ENCODE measurements at places on chromosomes 6 and 20.

- peak; percentile 71 for DNase-seq
These were observed 64.9 kb upstream of the DDR1 start for GRCh38 chr6:30819297-30819917.

- no peak for DNase-seq
These were observed 171.3 kb downstream of the TMEM242 start for GRCh38 chr6:157151989-157152388.

- no peak for DNase-seq
These were observed 279.1 kb downstream of the PRL start for GRCh38 chr6:22017766-22018165.

DNA sequence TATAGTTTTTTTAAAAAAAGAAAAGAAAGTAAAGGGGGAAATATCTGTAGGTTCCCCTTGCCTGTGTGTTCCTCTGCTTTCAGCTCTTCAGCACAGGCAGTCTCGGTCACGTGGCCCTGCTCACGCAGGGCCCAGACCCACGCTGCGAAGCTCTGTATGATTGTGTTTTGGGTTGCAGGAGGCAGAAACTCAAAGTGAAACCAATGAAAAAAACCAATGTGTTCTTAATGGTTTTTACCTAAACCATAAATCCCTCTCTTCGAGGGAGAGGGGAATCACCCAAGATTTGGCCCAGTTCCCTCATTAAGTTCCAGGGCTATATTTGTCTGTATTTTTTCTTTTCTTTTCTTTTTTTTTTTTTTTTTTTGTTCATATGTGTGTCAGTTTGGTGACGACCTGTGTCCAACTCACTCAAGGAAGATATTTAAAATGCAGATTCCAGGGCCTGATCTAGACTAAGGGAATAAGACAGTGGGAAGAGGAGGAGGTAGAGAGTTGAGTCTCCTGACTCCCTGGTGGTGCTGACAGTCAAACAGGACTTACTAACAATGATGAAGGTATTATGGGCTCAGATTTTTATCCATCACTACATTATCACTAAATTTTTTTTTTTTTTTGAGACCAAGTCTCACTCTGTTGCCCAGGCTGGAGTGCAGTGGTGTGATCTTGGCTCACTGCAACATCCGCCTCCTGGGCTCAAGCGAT lies 33.8 kb upstream of the RREB1 start:
- DNase-seq = peak; percentile 68

DNA sequence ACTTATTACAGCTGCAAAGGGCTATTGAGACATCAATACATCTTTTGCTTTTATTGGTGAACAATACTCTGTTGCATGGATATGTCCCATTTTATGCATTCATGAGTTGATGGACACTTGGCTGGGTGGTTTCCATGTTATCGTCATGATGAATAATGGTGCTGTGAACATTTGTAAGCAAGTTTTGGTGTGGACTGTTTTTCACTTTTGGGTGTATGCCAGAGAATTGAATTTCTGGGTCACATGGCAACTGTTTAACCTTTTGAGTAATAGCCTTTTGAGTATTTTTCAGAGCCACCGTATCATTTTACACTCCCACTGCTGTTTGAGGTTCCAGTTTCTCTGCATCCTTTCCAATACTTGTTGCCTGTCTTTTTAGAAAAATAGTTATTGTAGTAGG lies 107.0 kb downstream of the JARID2 start:
- no peak for DNase-seq

DNA sequence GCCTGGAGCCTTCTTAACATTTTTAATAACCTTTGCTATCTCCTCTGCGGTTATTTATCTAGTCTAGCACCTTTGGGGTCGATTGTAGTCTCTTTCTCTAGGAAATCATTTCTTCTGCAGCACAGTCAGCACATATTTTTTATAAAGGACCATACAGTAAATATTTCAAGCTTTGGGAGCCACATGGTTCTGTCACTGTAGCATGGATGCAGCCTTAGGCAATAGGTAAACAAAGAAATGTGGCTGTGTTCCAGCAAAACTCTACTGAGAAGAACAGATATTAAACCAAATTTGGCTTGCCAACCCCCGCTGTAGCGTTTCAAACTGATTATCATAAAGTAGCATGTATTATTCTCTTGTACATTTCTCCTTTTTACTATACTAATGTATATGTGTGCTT lies 95.7 kb downstream of the SLC23A2 start:
- DNase-seq = no peak

- no peak for DNase-seq
These were observed 90.9 kb downstream of the BMP7 start for GRCh38 chr20:57175397-57176010.

GRCh38 chr6:355373-356208 lies 36.0 kb upstream of the IRF4 start:
- no peak for DNase-seq

DNA sequence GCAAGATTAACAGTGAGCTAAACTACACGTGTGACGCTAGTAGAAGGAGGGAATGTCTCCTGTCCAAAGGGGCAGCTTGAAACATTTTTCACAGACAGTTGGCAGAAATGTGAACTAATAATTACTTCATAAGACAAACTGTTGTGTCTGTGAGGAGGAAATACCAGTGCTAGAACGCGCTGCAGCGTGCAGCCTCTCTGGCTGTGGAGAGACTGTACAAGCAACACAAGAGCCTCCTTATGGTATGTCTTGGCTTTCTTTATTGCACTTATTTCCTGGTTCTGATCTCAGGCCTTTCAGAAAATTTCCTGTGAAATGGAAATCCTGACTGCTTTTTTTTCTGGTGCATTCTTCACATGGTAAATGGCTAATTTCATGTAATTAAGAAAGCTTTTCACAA lies 25.3 kb upstream of the TIAM2 start:
- DNase-seq = no peak

DNA sequence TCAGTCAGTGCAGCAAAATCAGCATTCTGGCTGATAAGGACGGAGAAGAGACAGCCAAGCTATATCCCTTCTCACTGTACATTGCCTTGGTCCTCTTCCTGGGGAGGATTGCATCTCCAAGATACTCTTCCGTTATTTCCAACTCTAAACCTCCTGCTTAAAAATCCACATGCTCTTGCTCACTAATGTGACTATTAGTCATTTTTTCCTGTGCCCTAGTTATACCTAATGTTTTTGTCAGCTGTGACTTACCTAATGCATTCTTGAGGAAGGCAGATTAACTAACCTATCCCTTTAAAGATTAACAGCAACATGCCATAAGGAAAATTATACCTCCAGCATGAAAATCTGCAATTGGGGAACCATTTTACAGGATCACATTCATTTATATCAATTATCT lies 317.6 kb downstream of the BTBD9 start:
- DNase-seq = no peak

- DNase-seq = no peak
These were observed 47.2 kb downstream of the MUC22 start for GRCh38 chr6:31057426-31058003.

GRCh38 chr6:7566107-7566506 lies 23.9 kb upstream of the SNRNP48 start:
- DNase-seq = no peak

GRCh38 chr6:57216235-57217101 lies 5.6 kb downstream of the RAB23 start:
- no peak for DNase-seq

- no peak for DNase-seq
These were observed 190.8 kb downstream of the TENT5A start for GRCh38 chr6:81561731-81562130.

DNA sequence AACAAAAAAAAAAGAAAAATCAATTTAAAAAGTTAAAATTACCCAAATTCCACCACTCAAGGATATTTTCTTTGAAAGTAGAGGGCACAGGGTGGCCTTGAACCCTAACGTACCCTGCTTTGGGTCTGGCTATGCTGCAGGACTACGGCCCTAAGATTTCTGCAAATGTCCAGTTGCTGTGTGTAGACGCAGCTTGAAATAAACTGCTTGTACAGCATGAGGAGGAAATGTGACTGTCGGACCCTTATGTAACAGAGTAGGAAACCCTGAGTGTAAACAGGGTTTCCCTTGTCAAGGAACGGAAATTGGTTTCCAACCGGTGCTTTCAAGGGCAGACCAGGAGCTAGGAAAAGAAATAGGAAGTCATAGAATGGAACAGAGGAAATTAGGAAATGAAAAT lies 60.7 kb upstream of the SHLD1 start:
- no peak for DNase-seq

DNA sequence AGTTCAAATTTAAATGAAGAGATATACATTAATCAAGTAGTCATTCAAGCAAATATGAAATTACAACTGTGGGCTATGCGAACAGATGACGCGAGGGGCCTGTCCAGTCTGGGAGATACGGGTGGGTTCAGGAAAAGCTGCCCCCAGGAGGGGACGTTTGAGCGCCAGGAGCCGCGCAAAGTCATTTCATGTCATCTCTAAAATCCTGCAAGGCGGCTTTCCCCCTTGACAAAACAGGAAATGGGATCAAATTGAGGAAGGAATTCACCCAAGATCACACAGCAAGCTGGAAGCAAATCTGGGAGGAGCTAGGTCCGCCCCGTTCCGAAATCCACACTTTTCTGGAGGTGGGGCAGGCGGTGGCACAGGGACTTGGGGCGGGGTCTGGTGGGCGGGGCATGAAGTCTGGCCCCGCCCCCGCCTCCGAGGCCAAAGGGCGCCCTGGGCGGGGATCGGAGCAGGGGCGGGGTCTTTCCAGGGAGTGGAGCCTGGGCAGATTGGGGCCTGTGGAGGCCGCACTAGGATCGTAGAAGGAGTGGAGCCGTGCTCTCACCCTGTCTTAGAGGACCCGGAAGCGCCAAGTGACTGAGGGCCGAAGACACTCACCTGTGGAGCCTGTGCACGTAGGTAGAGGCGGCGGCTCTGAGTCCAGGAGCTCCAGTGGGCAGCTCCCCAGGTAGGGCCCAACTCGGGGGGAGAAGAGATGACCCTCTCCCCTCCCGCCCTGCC lies at the start of gene LPIN3:
TSS of gene LPIN3 (plus strand) at position 495 of the 729 bp plus-strand sequence. CDS start 4,983 bp downstream, outside the sequence.
- DNase-seq = peak; percentile 29

DNA sequence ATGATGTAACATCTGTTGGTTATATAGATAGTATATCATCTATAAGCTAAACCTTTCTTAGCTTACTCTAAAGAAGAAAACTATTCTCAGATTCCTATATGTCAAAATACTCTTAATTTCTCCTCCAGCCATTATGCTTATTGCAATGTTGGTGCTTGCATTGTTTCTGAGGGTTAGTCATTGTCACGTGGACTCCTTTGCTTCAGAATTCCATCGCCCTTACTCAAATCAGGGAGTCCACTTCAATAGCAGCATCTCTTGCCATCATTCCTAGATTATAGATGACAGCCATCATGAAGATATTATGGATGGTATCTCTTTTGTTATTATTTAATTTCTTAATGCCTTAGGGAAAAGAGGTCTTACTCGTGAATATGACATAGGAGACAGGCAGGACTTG lies 776.1 kb downstream of the TENT5A start:
- no peak for DNase-seq

DNA sequence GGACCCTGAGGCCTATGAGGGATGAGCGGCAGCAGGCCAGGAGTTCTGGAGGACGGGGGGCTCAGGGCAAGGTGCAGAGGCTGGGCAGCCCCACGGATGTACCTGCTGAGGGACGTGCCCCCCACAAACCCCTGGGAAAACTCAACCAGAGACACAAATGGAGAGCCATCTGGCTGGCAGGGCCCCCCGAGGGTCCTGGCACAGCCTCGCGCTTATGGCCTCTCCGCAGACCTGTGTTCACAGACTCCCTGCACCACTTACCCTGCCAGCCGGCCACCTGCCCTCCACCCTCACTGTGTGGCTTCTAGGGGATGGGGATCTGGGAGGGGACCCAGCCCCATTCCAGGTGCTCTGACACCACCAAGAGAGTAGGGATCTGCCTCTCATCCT lies 3.4 kb upstream of the ZBTB46 start:
- DNase-seq = no peak

- DNase-seq = no peak
These were observed 12.7 kb downstream of the SPDEF start for GRCh38 chr6:34543421-34543820.

DNA sequence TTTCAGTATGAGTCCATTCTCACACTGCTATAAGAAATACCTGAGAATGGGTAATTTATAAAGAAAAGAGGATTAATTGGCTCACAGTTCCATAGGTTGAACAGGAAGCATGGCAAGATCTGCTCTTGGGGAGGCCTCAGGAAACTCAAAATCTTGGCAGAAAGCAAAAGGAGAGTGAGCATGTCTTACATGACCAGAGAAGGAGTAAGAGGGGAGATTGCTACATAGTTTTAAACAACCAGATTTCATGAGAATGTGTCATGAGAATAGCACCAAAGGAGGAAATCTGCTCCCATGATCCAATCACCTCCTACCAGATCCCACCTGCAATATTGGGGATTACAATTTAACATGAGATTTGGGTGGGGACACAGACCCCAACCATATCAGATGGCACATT lies 672.4 kb downstream of the HTR1B start:
- DNase-seq = no peak

- no peak for DNase-seq
These were observed 63.7 kb downstream of the JPH2 start for GRCh38 chr20:44123251-44123650.

GRCh38 chr20:58878399-58878798 lies 25.9 kb downstream of the GNAS start:
- DNase-seq = no peak

DNA sequence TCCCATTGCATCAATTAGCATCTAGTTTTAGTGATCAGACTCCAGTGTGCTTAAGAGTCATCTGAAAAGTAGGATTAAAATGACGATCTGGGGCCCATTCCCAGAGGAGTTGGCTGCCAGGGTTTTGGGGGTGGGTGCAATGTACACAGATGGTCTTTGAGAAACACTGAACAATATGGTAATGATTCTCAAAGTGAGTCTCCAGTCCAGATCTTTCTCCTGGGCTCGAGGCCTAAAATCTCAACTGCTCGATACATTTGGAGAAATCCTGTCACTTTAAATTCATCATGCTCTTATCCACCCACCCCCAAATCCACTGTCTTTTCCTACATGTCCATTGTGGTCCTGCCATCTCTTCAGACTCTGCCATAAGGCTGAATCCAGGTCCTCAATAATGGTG lies 80.7 kb upstream of the MYLIP start:
- no peak for DNase-seq

- peak; percentile 45 for DNase-seq
These were observed 50.2 kb upstream of the REV3L start for GRCh38 chr6:111533087-111533784.

DNA sequence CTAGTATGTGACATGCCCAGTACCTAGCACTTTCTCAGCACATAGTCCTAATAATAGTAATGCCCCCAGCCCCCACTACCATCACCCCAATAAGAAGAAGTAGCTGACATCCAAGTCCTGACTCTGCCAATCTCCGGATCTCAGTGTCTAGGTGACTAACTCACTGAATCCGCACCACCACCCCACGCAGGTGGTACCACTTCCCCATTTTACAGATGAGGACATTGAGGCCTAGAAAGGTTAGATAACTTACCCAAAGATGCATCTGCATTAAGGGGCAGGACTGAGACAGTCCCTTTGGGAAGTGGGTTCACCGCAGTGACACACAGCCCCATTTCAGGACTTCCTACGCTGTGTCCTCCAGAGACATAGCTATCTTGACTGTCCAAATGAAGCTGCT lies 241.2 kb downstream of the TFAP2C start:
- no peak for DNase-seq

- no peak for DNase-seq
These were observed 48.7 kb upstream of the CRISP1 start for GRCh38 chr6:49915035-49915434.

Measured in stimulated activated CD8-positive, alpha-beta memory T cell treated with anti-CD3 and anti-CD28 coated beads, Interleukin-15, amount 100 ng/mL, for 48 hours (primary cell).